Activated naive CD4-positive, alpha-beta T cell treated with anti-CD3 and anti-CD28 coated beads, Interleukin-2, amount 50 U/mL, for 16 hours (primary cell): ENCODE measurements at places on chromosomes 1 and 21.

DNA sequence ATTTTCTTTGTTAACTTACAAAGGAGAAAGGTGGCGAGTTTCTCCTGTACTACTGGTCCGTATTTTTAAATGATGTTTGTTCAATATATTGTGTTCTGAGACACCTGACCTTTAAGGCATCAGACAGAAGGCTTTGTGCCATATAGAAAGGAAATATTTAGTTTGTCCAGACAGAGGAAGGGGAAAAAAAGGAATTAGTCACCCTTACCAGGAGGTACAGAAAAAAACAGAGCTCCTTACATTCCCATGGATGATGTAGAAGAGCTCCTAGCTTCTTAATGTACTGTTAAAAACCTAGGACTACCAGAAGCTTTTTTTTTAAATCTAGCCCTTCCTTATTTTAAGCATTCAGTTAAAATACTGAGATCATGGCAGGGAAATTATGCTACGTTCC, 12.4 kb upstream of the PODN start:
- no peak for DNase-seq

DNA sequence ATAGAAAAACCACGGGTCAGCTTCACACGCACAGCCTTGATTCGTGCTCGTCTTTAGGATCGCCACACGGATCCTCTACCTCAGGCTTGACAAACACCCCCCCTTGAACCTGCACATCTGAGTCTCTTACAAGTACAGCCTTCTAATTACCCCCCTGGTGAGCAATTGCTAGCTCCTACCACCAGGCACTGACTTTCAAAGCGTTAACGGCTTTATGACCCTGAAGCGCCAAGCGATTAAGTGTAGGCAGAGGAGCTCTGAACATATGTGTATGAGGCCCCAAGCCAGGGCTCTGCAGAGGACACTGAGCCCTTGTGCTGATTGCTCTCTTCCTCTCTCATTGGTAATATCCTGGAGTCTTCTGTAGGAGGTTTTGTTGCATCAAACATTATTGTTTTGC, 55.7 kb upstream of the EPHA8 start:
- no peak for DNase-seq

DNA sequence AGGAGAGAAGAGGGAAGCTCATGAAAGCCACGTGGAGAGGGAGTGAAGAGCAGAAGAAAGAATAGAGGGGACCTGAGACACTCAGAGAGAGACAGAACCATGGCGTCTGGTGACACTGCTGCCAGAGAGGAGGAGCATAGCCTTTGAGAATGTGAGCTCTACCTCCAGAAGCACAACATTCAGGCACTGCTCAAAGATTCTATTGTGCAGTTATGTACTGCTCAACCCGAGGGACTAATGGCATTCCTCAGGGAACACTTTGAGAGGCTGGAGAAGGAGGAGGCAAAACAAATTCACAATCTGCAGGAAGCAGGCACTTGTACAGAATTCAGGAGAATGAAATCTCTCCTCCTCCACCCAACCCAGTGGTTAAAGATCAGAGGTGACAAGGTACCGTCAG, 45.1 kb downstream of the BTBD8 start:
- no peak for DNase-seq

DNA sequence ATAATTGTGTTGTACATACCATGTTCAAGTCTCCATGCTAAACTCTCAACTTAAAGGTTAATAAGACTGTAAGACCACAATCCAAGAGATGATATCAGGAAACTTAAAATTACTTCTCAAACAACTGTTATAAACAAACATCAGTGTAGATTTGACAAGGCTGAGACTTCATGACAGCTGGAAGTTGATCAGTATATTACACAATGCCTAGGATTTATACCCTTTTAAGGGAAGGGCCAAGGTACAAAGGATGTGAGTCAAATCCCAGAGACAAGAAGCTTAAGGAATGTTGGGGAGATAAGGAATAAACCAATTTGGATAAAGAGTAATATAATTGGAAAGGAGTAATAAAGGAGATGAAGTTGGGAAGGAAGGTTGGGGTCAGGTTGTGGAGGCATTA, 98.8 kb downstream of the LBR start:
- DNase-seq, result no peak

- DNase-seq, result no peak
Measured at GRCh38 chr1:167305059-167305705, 84.5 kb downstream of the POU2F1 start.

DNA sequence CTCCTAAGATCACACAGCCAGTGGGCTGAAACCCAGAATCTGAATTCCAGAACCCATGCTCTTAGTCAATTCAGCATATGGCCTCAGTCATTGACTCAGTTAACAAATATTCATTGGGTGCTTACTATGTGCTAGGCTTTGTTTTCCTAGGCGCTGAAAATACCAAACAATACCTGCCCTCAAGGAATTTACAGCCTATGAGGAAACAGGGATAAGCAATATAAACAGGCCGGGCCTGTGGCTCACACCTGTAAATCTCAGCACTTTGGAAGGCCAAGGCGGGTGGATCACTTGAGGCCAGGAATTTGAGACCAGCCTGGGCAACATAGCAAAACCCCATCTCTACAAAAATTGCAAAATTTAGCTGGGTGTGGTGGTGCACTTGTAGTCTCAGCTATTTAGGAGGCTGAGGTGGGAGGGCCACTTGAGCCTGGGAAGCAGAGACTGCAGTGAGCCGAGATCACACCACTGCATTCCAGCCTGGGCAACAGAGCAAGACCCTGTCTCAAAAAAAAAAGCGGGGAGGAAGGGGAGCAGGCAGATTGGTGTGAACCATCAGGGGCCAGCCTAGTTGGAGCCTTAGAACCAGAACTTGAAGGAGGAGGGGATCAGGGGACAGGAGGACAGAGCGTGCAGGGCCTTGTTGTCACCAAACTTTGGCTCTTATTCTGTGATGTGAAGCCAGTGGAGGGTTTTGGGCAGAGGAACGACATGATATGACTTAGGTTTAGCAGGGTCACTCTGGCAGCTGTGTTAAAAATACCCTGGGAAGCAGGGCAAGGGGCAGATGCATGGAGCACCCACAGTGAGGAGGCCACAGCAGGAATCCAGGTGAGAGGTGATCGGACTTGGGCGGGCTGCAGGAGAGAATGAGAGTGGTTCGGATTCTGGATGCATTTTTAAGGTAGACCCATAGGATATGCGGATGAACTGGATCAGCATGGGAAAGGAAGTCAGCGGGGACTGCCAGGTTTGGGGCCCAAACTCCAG, 5.8 kb downstream of the TINAGL1 start:
- no peak for DNase-seq

DNA sequence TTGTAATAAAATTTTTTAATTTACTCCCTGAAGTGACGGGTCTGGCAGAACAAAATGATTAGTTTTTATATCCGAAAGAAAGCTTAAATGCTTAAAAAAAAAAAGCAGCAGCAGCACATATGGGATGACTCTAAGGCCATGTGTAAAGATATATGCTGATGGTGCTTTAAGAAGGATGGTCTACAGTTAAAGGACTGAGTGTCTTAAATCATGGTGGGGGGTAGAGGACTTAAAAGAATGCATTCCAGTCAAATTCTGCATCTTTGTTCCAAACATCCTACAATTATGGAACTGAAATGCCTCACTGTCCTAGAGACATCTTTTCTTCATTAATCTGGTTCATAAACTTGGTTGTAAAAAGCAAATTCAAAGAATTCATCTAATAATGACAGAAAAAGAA, 7.0 kb downstream of the KDM5B start:
- DNase-seq, result no peak

DNA sequence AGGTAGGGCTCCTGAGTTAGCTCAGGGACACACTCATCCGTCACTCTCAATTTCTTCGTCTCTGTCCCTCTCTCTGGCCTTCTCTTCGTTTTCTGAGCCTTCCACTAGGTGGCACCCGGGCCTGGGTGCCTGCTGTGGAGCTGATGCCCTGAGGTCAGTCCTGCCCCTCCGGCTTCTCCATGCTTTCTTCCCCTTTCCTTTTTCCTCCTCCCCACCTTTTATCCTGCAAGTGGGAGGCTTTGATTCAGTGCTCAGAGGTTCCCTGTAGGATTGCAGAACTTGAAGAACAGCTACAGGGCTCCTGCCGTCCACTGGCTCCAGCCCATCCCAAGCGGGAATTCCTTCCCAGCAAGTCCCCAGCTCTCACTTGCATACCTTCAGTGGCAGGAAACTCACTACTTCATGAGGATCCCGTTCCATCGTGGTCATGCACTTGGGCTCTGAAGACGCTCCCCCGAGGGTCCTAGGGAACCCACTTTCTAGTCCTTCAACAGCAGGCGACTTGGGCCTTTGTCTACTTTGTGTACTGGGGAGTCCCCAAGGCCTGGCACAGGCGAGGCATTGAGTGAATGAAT, 45.6 kb downstream of the SRRM1 start:
- DNase-seq, result peak; percentile 59
